ENCODE measurements at places on chromosomes 1 and 21.

DNA sequence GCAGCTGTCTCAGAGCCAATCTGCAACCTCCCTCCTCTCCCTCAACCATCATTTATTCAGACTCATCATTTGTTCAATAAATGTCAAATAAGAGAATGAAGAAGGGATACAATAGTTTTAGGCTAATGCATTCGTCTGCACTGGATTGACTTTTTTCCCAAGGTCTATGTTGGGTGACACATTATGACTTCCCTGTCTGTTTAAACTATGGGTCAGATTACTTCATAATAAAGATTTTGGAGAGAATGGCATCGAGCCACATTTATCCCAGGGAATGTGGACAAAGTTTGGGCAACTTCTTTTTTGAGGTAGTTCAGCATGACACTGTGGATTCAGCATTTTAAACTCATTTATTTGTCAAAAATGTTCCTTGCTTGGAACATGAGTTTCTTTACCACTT is 107.4 kb upstream of the ADGRL2 start:
- no peak for DNase-seq

GRCh38 chr1:40748841-40749718 is 34.5 kb upstream of the KCNQ4 start:
- no peak for DNase-seq

GRCh38 chr1:92342401-92342800 is 43.5 kb downstream of the RPAP2 start:
- DNase-seq, result no peak

DNA sequence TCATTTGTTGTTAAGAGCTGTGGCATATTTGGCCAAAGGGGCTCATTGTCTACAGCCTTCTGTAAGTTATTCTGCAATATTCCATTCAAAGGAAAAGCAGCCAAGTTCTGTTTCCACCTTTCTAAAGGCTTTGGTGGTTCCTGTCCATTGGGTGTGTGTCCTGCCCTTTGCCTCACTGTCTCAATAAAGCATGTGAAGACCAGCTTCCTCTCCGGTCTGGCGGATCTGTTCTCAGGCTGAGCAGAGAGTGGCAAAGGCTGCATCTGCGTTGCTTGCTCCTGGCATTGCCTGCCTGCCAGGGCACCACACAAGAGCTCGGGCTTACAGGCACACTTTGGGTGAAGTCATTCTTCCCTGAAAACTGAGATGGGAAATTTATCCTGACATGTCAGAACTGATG is 34.9 kb downstream of the ST6GALNAC3 start:
- DNase-seq, result no peak
